CD4-positive, alpha-beta T cell treated with Interleukin-6 at 100 ng/mL for 8 hours (primary cell): ENCODE measurements at places on chromosomes 13 and 19.
A peak's percentile ranks its signal among the peaks of the same experiment; 100 is the strongest.

DNA sequence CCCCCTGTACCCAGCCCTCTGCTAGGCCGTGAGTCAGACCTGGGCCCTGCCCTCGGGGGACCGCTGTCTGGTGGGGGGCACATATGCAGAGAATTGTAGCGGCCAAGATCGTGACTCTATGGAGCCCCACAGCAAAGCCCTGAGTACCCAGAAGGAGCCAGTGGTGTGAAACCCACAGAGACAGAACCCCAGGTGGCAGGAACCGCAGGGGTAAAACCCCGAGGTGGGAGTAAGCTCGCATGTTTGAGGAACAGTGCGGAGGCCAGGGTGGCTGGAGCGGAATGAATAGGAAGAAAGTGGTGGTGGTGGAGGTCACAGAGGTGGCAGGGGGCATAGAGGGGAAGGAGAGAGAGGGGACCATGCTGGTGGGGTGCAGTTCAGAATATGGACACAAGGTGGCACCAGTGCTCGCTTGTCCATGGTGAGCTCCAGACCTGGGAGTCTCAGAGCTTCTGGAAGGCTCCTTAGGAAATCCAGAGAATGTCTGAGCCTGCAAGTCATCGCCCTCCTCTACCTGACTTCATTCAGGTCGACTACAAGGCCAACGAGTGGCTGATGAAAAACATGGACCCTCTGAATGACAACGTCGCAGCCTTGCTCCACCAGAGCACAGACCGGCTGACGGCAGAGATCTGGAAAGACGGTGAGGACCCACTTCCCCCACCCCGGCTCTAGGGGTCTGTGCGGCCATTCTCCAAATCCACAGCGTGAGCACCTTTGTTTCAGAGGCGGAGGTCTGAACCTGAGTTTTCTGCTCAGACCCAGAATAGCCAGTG, 48.9 kb downstream of the MYH14 start:
- no peak for DNase-seq

- DNase-seq = no peak
These were observed 1.7 kb upstream of the PRX start for GRCh38 chr19:40414542-40415535.

GRCh38 chr13:32969516-32969941, 46.7 kb upstream of the KL start:
- DNase-seq = no peak

- no peak for DNase-seq
These were observed 709 bp downstream of the ATP8A2 start for GRCh38 chr13:25372284-25373081.

DNA sequence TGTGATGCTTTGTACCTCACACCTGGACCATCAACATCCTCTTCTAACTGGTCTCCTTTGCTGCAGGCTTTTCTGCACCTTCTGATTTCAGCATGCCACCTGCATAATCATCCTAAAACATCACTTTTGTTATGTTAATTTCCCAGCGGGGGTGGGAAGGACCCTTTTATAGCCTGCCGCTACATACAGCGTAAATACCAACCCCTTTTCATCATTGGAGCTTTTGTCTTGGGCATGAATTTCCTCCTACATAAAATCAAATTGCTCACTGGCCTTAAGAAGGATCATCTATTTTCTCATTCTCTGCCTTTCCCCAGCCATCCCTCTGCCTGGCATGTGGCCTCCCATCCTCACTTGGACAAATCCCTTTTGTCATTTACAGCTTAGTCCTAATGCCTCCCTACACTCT, 124.7 kb downstream of the RBM26 start:
- no peak for DNase-seq

GRCh38 chr13:30659980-30660379, 42.3 kb downstream of the USPL1 start:
- DNase-seq = no peak

DNA sequence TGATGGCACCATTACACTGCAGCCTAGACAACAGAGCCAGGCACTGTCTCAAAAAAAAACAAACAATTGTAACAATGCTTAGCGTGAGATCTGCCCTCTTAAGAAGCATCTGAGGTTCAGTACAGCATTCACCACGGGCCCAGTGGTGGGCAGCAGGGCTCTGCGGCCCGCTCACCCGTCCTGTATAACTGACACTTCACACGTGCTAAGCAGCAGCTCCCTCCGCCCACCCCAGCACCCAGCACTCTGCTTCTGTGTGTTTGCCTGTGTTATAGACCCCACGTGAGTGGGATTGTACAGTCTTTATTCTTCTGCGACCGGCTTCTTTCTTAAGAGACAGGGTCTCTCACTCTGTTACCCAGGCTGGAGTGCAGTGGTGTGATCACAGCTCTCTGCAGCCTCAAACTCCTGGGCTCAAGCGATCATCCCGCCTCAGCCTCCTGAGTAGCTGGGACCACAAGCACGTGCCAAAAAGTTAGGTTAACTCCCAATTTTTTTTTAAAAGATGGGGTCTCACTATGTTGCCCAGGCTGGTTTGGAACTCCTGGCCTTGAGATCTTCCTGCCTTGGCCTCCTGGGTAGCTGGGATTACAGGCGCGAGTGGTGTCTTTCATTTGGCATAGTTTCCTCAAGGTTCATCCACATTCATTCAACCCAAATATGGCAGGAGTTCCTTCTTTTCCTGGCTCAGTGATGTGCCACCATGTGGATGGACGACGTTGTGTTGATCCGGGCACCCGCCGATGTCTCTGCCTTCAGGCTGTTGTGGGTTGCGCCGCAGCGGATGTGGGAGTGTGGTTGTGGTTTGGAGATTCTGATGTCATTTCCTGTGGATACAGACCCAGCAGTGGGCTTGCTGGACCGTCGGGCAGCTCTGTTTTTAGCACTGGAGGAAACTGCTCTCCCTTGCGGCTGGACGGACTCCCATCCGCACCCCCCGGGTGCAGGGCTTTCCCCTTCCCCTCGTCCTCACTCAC, 170.0 kb downstream of the KDM4B start:
- DNase-seq = peak; percentile 74

- DNase-seq = no peak
These were observed 20.1 kb downstream of the DEDD2 start for GRCh38 chr19:42197375-42197817.
